ENCODE measurements at places on chromosomes 2 and 18.

DNA sequence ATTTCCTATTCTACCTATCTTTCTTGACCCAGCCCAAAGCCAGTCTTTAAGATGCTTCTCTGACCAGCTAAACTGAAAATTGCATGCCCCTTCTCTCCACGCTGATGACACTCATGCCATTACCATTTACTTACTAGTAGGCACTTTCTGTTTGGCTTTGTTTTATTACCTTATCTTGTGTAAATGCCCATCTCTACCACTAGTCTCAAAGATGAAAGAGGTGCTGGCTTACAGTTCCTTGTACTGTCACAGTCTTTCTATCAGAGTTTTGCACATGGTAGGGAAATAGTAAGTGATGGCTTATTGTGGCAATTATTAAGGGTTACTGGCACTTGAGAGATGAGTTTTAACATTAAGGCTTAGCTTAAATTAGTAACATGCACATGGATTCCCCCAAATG is 352.1 kb downstream of the RBM43 start:
- no peak for DNase-seq

DNA sequence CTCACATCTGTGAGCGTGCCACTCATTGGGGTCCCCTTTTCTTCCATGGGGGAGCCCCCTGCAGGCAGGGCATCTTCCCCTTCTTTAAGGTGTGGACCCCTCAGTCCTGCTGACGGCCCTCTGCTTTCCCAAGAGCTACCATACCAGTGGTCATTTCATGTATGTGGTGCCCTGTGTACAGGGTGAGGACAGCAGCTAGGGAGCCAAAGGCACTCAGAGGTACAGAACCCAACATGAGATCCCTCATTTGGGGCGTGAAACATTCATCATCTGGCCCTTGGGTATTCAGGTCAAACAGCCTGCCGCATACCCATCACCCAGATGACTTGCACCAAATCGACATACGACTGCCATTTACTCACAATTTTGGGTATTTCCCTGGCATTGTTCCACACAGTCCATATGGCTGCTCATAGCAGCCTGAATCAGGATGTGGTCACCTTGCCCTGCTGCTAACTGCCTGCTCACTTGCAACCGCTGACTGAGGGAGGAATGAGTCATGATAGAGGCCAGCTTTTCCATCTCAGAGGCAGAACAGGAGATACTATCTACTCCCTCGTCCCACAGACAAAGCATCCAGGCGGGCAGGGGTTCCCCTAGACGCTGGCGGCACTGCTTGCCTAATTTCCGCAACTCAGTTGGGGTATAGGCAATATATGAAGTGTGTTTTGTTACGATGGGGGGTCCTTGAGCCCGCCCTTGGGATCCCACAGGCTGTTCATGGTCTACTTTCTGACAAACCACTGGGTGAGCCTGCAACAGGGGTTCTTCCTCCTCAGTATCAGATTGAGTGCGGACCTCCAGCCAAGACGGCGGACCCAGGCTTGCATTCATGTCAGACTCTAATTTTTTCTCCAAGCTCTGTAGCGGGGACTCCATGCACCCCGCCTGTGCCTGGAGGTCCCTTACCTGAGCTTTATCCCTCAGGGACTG is 228.6 kb downstream of the SATB2 start:
- DNase-seq, result peak; percentile 89

DNA sequence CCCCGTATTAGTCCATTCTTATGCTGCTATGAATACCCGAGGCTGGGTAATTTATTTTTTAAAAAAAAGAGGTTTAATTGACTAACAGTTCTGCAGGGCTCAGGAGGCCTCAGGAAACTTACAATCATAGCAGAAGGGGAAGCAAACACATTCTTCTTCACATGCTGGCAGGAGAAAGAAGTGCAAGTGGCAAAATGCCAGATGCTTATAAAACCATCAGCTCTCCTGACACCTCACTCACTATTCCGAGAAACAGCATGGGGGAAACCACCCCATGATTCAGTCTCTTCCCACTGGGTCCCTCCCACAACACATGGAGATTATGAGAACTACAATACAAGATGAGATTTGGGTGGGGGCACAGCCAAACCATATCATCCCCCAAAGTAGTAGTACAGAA is 2148.5 kb upstream of the PIK3C3 start:
- DNase-seq, result peak; percentile 23

- DNase-seq, result no peak
These were observed 127.5 kb upstream of the ID2 start for GRCh38 chr2:8554296-8554806.

DNA sequence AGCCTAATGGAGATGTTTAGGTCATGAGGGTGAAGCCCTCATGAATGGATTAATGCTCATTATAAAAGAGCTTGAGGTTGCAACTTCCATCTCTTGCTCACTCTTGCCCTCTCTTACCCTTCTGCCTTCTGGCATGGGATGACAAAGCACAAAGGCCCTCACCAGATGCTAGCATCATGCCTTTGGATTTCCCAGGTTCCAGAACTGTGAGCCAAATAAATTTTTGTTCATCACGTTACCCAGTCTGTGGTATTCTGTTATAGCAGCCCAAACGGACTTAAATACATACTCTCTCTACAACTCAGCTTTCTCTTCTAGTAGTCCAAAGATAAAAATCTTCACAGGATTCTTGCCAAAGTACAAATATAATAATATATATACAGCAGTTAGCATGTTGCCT is 75.8 kb downstream of the LNPK start:
- peak; percentile 15 for DNase-seq
